ENCODE measurements at places on chromosomes 6 and 20. TPM values are rescaled to one million over a fixed set of nuclear protein-coding genes. Genes with fewer than 3 reads are reported as not detected.

- peaks cover 11% of the 10 kb centered on the region for H3K4me1 ChIP-seq
- H3K27me3 ChIP-seq = no peaks in the 10 kb centered on the region
- no peak overlapping the region for H3K4me3 ChIP-seq
- no peaks in the 10 kb centered on the region for H3K36me3 ChIP-seq
Measured at GRCh38 chr6:130671119-130671518, 156.1 kb upstream of the SMLR1 start.

- no peaks in the 10 kb centered on the region for H3K4me1 ChIP-seq
- DNase-seq = no peak
- H3K27me3 ChIP-seq = no peaks in the 10 kb centered on the region
- no peak overlapping the region for H3K4me3 ChIP-seq
Measured at GRCh38 chr6:151412909-151413308, 21.6 kb upstream of the ZBTB2 start.

GRCh38 chr20:34043025-34043424 is 49.3 kb downstream of the RALY start:
- no peak for DNase-seq
- H3K27me3 ChIP-seq = no peaks in the 10 kb centered on the region
- no peak overlapping the region for H3K27ac ChIP-seq
- H3K4me1 ChIP-seq = no peaks in the 10 kb centered on the region

- no peak overlapping the region for H3K27ac ChIP-seq
- no peak overlapping the region for H3K4me3 ChIP-seq
- peak; percentile 3 for DNase-seq
- H3K27me3 ChIP-seq = no peaks in the 10 kb centered on the region
- no peaks in the 10 kb centered on the region for H3K36me3 ChIP-seq
Measured at GRCh38 chr6:85551264-85551663, 42.4 kb downstream of the SNX14 start.

Gene PROKR2
- total RNA-seq = not detected

DNA sequence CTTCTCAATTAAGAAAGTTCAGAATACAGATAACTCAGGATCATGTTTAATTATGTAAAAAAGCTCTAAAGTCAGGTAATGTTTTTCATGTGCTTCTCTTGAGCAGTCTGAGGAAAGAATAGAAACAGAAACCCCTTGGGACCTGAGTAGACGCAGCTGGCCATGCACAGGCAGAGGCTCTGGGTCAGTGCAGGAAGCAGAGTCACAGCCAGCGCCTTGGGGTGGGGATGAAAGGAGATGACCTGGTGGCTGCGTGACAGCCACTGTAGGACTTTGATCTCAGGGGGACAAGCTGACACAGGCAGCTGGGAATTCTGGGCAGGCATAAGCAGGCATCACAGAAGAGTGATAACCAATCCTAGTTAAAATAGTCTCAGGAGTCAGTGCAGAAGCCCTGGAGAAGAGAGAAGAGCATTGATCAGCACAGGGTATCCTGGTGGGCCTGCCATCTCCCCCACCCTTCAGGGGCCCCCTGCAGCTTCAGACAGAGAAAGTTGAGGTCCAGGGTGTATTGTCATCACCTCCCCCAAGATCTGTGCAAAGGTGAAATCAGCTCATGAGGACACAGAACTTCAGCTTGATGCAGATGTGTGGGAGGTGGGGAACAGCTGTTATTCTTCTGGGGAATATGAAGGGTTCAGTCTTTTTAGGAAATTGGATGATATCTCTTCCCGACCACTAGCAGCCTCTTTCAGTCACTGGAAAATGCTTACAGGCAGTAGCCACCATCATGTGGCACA is 6.4 kb downstream of the HLA-DQB1 start:
- peaks cover 35% of the 10 kb centered on the region for H3K27me3 ChIP-seq
- no peaks in the 10 kb centered on the region for H3K4me1 ChIP-seq
- H3K36me3 ChIP-seq = no peaks in the 10 kb centered on the region
- no peak overlapping the region for H3K4me3 ChIP-seq
- H3K27ac ChIP-seq = no peak overlapping the region
